Sciatic nerve (tissue), 2 donors: ENCODE measurements at places on chromosomes 7 and 10. TPM values are rescaled to one million over a fixed set of nuclear protein-coding genes. Genes with fewer than 3 reads are reported as not detected.

- DNase-seq = no peak
Measured at GRCh38 chr10:59807629-59808620, 54.7 kb upstream of the MRLN start.

DNA sequence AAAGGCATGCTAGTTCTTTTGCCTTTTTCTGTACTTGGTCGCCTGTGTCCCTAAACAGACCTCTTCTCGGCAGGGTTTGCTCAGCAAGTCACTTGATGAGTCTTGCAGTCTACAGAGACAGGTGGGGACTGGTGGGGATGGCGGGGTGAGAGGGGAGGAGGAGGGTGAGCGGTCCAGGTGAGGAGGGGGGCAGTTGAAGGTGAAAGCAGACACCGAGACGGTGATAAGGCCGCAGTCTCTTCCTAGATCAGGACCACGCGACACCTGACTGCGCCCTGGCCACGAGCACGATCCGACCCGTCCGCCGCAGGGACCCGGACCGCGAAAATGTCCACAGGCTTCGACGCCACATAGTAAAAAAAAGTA is 566 bp downstream of the ASNS start:
- peak; percentile 58 for DNase-seq

Gene OR2A12
- not detected for total RNA-seq

- DNase-seq = no peak
Measured at GRCh38 chr7:97126483-97127171, 9.1 kb downstream of the SDHAF3 start.

Gene SCIN
- total RNA-seq = 9.8 TPM

- DNase-seq = no peak
Measured at GRCh38 chr10:21757185-21757901, 223.3 kb downstream of the MLLT10 start.

Gene CDK14
- total RNA-seq = 79.4 TPM

Gene LRMDA
- 16.6 TPM for total RNA-seq

DNA sequence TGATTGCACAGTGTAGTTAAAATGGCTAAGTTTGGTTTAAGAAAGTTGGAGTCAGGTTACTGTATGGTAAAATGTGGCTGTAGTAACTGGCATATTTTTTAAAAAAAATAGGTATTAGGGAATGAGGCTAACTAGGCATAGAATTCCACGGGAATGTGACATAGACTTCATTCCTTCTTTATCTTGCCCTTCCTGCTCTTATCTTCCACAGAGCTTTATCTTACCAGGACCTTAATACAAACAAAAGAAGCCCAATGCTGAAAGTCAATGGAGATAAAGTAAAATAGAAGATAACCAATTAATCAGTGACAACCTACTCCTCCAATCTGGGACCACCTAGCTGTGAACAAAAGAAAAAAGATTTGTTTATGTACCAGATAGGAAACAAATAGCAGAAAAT is 58.1 kb downstream of the TET1 start:
- DNase-seq = no peak

DNA sequence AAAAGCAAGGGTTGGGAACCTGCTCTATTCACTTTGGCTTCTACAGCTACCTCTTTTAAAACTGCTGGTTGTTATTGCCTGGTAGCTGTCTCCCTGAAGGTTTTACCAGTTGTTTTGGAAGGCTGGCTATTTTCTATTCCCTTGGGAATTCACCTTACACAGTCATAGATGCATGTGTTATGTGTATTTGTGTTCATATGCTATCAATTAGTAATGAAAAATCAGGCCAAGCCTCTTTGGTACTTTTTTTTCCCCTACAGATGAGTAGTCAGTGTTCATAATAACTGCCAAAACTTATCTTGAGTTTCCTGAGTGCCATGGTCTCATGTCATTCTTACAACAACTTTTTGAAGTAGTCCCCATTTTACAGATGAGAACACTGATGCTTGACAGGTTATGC is 738.0 kb upstream of the GALNT17 start:
- DNase-seq = no peak

DNA sequence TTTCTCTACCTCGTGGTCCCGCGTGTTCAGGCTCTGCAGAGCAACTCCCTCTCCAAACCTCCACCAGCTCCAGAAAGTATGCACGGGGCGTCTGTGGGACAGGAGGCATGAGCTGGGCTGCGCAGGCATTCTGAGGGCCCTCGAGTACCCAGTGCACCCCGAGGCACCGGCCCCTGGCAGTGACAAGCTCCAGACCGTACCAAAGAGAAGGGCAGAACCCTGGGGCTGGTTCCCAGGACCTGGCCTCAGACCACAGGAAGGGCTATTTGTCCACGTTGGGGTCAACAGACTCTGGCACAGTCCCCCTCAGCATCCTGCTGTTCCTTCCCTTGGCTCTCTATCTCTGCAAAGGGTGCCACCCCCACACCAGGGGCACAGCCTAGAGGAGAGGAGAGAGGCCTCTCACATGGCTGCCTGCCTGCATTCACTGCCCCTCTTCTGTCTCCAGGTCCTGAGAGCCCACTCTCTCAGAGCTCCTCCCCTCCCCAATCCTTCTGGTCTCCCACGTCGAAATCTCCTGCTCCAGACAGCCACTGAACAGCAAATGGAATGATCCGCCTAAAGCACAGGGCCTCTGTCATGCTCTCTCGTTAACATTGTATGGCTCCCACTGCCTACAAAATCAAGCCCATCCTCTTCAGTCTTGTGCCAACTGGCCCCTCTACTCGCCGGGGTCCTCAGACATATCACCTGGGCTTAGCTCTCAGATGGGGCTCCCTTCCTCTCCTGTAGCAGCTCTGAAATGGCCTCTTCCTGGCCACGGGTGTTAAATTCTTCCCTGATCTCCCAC is 96.3 kb downstream of the OAT start:
- DNase-seq = no peak

DNA sequence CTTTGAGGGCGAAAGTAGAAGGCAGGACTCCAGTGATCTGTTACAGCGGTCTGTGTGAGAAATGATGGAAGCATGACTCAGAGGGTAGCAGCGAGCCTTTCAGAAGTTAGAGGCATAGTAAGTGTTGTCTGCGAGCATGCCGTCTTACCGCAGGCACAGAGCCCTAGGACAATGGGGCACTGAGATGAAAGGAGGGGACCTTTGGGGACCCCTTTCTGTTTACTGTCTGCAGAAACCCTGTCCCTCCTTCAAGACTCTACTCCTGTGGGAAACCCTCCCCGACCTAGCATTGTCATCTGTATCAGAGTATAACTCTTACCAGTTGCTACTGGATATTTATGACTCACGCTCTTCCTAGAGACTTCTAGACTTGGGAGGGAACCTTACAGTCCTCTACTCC is 87.2 kb upstream of the AGK start:
- no peak for DNase-seq

- DNase-seq = no peak
Measured at GRCh38 chr10:62048470-62048869, 147.0 kb downstream of the ARID5B start.

- DNase-seq = no peak
Measured at GRCh38 chr10:13776861-13777311, 190.1 kb downstream of the PRPF18 start.

DNA sequence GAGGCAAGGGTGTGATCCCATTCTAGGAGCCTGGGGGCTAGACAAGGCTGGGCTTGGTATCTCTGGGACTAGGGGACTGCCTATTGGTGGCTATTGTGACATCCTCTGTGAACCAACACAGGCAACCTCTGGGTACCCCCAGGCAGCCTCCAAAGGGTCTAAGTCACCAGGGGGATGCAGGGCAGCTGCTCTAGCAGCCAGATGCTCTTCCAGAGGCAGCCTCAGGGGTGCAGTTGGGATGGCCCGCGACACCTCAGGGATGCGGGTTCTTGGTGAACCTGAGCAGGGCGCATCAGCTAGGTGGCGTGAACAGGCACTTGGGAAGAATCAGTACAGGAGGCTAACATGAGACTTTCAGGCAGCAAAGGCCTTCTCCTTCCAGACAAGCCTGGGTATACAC is 1.6 kb upstream of the TMEM120A start:
- DNase-seq = no peak

GRCh38 chr10:55628260-55628701 is 732.8 kb downstream of the ZWINT start:
- DNase-seq = no peak

DNA sequence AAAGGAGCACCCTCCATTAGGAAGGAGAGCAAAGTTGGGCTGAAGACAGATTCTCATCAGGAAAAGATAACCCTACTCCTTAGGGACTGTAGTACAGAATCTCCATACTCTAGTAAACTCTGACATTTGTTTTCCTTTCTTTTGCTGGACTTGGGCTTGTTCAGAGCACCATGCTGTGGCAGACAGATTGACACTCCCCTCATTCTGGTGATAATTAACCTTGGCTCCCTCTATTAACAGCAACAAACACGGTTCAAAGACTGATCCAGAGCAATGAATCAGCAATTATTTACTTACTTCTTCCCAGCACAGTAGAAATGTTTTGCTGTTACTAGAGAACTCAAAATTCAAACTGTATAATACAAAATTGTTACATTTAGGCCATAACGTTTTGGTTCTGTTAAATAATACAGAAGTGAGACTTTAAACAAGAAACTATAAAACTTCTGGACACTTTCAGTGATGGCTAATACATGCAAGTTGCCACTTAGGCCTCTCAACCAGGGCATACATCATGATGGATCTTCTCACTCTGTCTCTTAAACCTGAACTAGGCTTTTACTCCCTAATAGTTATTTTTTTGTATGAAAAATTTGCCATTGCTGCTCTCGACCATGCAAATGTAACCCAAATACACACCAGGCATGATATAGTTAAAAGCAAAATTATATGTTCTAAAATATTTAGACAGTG is 639.0 kb downstream of the IPMK start:
- no peak for DNase-seq

GRCh38 chr7:43554423-43554822 is 28.5 kb upstream of the STK17A start:
- DNase-seq = no peak

- DNase-seq = no peak
Measured at GRCh38 chr7:155694851-155695250, 50.4 kb downstream of the RBM33 start.

Gene EGFR
- total RNA-seq = 125 TPM

Gene TUBAL3
- 0.18 TPM for total RNA-seq

DNA sequence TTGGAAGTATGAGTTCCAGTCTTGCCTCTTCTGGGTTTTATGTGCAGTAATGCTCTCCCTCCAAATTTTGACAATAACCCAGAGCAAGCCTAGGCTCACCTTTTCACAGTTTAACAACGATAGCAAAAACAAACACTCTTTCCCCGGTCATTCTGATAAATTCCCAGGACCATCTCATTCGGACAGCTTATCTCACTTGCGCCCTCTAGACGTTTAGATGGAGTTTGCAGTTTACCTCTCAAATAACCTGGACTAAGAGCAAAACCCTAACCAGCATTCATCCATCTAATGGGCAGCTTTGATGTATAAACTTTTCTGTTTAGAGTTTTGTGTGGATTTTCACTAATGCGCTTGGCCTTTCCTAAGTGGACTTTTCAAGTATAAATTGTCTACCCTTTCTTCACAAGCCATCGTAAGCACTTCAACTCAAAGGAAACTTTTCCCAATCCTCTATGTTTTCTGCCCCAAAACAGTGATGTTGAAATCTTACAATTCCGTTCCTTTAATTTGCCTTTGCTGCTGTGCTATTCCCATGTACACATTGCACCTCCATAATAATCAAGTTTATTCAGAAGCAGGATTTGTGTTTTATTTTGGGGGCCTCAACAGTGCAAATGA is 114.9 kb downstream of the HDAC9 start:
- no peak for DNase-seq

- DNase-seq = peak; percentile 13
Measured at GRCh38 chr10:11837372-11838161, 14.4 kb downstream of the PROSER2 start.

DNA sequence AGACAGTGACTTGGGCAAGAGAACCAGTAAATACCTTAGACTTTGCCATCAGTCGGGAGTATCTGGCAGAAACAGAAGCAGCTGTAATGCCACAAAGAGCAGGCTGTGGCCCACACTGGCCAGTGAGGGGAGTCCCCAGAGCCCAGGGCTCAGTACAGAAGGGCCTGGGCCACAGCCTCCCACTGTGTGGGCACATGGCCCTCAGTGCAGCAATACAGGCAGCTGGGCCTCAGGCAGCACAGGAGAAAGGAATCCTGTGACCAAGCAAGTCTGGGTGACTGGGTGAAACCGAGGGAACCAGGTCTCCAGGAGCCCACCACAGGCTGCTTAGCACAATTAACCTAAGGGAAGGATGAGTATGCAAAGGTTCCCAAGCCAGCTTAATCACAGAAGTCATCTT is 14.0 kb downstream of the WDR91 start:
- no peak for DNase-seq

Gene CPXM2
- 81.6 TPM for total RNA-seq

DNA sequence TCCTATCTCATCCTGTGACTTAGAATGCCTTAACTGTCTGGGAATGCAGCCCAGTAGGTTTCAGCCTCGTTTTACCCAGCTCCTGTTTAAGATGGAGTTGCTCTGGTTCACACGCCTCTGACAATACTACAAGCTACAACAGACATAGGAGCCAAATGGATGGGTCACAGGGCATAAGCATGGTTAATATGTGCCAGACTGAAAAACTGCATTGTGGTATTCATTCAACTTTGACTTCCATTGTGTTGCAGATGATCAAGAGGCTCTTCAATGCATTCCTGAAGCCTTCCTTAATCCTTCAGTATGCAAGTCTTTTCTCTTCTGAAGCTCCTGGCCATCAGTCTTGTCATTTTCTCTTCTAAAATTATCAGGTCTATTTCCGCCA is 20.3 kb upstream of the RNF32 start:
- no peak for DNase-seq

GRCh38 chr10:74977913-74978847 is 133.3 kb upstream of the SAMD8 start:
- DNase-seq = no peak

Gene CALCR
- total RNA-seq = 0.62 TPM

Gene WDR86
- 101 TPM for total RNA-seq

Gene RASA4B
- total RNA-seq = 59.3 TPM
